ENCODE measurements at places on chromosomes 13 and 19.

GRCh38 chr13:64078480-64078936, 2662.9 kb upstream of the PCDH20 start:
- DNase-seq: no peak

DNA sequence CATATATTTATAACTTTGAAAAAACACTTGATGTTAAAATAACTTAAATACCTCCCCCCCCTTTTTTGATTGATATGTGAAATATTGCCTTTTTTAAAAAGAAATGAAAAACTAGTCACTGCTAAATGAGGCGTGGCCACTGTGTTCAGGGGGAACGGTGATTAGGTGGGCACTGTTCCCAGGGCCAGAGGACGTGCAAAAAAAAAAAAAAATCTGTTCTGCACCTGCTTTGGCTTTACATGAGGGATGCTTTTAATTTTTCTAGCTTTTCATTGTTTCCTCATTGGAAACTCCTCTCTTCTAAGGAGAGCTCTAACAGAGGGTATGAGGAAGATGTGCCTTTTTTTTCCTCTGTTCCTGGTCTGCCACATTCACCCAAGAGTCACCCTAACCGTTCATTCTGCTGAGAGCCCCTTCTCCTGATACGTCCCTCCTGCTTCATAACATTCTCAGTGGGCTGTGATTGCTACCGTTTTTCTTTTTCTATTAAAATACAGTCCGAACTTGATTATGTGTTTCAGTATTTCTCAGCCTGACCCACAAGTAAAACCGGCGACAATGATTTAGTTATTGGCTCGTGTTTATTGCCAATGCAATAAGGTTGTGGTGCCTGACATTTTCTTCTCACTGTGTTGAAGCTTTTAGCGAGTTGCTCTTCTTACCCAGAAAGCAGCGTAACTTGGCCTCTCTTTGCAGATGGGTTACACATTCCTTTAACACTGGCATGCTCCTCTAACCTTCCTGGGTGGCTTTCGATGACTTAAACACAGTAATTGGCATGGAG, 64.8 kb upstream of the ZNF536 start:
- DNase-seq: no peak

DNA sequence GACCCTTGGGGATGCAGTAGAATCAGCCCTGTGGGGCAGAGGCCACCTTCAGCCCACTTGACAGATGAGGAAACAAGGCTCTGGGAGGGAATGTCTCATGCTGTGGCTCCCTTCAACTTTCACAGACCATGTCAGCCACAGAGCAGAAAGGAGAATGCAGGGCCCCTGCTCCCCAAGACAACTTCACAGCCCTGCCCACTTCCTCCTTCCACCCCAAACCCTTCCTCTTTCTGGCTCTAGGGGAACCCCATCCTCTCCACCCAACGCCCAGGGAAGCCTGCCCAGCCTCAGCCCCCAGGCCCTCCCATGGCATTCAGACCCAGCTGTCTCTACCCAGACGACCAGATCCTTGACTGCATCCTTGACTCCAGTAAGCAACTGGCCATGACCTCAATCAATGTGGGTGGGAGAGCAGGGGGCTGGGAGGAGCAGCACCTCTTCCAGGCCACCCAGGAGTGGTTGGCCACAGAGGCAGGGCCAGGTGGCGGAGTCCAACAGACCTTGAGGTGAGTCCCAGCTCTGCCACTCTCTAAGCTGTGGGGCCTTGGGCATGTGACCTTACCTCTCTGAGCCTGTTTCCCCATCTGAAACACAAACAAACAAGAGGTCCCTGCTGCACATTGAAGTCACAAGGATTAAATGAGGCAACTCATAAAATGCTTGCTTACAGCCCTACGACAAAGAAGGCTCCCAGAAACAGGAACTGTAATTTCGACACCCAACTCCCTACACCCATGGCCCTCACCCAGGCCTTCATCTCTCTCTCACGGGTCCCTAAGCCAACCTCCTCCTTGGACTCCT, 15.8 kb downstream of the DEDD2 start:
- DNase-seq: no peak

DNA sequence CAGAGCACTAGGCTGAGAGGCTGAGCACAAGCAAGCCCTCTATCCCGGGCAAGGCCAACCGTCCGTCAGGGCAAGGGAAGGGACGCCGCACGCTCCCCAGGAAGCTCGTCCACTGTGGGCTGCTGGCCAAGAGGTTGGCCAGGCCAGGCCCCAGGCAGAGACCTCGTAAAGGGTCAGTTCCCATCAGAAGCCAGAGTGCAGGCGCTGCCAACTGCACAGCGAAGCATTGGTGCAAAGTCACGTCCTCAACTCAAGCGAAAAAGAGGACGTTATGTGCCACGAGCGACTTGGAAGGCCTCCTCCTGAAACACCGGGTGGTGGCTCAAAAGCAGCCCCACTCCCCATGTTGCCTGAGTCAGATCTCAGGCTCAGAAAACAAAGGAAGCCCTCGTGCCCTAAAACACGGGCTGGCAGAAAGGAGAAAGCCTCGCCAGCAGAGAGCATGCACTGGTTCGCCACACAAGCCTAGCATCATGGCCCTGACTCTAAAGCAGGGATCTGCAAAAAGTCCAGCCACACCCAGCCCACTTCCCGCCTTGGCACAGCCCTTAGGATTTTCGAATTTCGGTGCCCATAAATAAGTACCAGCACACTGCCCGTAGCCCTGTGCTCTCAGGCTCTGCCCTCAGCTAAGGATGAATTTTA, 4.7 kb downstream of the AKAP8 start:
- no peak for DNase-seq

DNA sequence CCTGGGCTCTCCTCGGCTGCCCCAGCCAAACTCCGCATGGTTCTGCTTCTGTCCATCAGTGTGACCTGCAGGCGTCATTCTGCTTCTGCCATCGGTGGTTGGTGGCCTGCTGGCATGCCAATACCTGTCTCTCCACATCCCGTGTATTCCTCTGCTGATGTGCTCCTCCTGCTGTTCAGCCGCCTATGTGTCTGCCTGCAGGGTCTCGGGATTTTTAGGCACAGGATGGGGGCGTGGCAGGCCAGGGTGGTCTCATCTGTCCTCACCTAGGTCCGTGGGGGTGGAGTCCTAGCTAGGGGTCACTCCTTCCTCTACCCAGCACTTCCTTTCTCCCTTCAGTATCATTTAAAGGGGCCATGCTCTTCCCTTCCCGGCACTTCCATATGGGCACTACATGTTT, 33.0 kb upstream of the SGCG start:
- no peak for DNase-seq

GRCh38 chr13:112723771-112724170, 33.9 kb downstream of the ATP11A start:
- no peak for DNase-seq
